ENCODE measurements at places on chromosomes 12 and 14.

DNA sequence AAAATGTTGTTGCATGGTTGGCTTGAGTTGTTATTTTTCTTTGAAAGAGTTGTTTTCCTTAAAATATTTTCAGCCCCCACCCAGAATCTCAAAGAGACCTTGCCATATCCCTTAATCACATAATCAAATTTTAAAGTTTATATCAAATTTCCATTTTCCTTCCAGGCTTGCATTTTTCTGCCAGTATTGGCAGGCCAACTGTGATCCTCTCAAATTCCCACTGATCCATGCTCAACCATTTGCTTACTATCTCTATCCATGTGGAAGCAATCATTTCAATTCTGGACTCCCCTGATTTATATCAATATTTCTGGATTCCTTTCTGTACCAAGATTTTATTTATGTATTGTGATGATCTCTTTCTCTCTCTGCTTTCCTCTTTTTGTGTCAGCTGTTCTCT, 64.2 kb upstream of the PYGL start:
- DNase-seq, result no peak

DNA sequence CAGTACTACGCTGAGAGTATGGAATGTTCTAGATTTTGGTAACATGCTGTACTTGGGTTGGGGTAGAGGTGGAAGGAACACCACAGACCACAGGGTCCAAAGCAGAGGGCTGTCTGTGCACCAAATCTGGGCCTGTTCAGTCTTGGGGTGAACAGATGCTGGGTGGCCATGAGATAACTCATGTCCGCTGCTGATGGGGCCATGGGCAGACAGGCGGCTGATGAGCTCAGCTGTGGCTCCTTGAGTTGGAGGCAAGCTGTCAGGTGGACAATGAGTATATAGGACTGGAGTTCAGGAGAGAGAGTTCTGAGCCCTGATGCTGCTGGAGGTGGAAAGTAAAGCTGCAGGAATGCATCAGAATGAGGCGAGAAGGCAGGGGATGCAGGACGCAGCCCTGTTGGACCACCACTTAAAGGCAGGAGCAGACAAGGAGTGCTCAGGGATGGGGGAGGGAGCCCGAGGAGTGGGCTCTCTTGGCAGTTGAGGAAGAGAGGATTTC, 6.2 kb downstream of the SMIM41 start:
- DNase-seq, result no peak

- no peak for DNase-seq
Observed at GRCh38 chr14:91753501-91754128, 21.7 kb upstream of the CATSPERB start.

DNA sequence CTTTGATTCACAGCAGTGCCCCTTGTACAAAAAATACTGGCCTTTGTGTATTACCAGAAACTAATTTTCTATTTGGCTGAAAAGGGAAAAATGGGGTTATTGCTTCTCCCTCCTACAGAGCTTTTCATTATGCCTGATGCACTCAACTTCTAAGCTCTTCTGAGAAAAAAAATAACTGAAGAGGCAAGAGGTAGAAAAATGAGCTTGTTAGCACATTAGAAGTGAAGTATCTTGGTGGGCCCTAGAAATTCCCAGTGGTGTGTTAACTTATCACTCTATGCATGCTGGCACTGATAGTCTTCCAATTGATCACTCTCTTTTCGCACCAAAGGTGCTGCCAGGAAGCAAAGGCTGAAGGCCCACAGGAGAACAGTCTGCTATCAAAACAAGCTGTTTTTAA, 17.1 kb downstream of the INSM2 start:
- DNase-seq, result no peak

DNA sequence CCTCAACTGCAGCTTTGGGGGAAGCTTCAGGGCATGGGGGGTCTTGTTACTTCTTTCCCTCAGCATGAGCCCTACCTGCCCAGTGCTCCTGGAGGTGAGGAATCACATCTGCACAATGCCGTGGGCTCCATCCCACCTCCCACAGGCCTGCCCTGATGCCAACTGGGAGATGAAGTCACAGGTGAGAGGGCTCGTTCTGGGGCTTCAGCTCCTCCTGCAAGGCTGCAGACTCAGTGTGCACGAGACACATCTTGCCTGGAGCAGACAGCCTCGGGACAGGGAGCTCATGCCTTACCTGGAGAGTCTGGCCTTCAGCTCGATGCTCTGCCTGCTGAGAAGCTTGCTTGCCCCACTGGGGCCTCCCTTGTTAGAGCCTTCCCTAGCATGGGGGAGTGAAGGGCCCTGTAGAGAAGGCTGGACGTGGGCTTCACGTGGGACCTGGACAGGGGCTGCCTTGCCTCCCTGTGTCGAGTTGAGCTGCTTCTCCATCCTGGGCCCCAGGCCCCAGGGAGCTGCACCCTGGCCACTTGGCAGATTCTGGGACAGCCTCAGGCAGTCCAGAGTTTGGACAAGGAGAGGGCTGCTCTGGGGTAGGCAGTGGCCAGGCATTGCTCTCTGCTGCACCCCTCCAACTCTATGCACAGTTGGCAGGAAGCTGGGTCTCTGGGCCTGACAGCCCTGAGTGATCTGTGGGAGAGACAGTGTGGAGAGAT, 171.4 kb downstream of the KIF26A start:
- DNase-seq, result no peak

- no peak for DNase-seq
Observed at GRCh38 chr14:101899263-101899662, 65.1 kb upstream of the DYNC1H1 start.

- DNase-seq, result no peak
Observed at GRCh38 chr12:45712319-45712718, 17.2 kb upstream of the ARID2 start.

- DNase-seq, result no peak
Observed at GRCh38 chr14:74977164-74977900, 21.9 kb upstream of the PGF start.

- DNase-seq, result no peak
Observed at GRCh38 chr12:60230056-60230455, 634.2 kb downstream of the SLC16A7 start.

DNA sequence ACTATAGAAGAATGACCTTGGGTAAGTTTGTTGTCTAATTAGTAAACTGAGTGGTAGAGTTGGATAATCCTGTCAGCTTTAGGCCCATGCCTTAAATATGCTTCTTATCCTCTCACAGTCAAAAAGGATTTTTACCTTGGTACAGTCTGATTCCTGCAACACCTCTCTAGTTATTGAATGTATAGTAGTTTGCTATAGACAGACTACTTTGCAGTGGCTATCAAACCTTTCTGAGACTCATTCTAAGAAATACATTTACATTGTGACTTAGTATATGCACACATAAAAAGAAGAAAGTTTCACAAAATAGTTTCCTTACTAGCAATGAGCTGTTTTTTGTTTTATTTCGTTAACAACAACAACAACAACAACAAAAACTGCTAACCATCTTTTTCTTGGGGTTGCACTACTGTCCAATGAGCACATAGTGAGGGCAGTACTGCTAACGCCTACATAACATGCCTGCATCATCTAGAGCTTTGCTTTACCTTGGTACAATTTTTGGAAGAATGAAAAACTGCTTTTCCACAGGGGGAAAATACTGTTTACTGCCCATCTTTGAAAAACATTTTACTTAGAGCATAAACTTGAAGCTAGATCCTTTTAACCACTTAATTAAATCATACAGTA, 28.5 kb downstream of the WNK1 start:
- DNase-seq, result no peak

Measured in NCI-H1092 (cell line).